NCI-H2029 (cell line): ENCODE measurements at places on chromosomes 16 and 17.

DNA sequence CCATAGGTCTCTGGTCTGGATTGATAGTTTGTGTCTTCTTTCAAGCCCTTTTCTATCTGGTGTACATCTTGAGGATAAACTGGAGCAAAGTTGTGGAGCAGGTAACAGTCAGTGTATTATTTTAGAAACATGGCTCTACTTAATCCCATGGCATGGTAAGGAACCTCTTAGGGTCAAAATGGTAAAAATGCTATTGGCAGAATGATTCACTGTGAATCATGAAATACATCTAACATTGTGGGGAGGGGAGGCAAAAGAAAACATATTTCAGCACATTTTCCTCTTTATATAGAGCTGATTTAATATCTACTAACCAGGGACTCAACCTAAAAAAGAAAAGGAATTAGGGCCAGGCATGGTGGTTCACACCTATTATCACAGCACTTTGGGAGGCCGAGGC, 17.9 kb upstream of the ALDH3A2 start:
- DNase-seq = no peak

- DNase-seq = no peak
These were observed 113.2 kb downstream of the SPECC1 start for GRCh38 chr17:20122254-20122879.

DNA sequence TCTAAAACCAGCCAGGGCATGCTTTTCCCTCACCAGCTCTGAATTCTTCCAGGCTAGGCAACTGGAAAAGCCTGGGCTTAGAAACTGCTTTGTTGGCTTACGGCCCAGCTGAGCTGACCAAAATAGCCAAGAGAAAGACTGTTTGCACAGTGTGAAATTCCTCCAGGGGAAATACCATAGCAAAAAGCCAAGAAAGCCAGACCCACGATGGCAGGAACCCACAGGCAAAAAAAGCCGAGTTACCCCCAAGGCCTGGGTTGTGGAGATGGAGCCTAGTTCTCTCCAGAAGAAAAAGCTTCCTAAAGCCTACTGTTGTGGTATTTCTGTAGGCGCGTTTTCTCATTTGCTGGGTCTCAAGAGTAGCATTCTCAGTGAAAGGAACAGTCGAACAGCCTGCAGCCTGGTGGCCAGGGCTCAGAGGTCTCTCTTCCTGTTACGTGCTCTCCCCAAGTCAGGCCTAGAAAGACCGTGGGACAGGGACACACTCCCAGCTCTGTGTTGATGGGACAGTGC, 9.2 kb downstream of the SP2 start:
- no peak for DNase-seq

GRCh38 chr16:71552698-71553503, 24.0 kb downstream of the TAT start:
- DNase-seq = no peak

DNA sequence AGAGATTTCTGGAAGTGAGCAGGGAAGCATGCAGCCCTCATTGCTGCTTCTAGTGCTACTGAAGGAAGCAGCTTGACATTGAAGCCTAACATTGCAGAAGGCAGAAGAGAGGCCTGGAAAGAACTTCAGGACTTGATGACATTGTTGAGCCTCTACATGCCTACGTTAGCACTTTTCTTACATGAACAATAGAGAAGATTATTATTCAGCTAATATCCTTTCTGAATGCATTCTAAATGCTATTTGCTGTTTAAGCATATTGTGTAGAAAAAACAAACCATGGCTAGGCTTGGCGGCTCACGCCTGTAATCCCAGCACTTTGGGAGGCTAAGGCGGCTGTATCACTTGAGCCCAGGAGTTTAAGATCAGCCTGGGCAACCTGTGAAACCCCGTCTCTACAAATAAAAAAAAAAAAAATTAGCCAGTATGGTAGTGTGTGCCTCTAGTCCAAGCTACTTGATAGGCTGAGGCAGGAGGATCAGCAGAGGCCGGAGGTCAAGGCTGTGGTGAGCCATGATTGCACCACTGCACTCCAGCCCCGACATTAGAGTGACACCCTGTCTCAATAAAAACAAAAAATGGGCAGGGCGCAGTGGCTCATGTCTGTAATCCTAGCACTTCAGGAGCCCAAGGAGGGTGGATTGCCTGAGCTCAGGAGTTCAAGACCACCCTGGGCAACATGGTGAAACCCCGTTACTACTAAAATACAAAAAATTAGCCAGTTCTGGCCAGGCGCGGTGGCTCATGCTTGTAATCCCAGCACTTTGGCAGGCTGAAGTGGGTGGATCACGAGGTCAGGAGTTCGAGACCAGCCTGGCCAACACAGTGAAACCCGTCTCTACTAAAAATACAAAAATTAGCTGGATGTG, 2.2 kb upstream of the AURKB start:
- no peak for DNase-seq

DNA sequence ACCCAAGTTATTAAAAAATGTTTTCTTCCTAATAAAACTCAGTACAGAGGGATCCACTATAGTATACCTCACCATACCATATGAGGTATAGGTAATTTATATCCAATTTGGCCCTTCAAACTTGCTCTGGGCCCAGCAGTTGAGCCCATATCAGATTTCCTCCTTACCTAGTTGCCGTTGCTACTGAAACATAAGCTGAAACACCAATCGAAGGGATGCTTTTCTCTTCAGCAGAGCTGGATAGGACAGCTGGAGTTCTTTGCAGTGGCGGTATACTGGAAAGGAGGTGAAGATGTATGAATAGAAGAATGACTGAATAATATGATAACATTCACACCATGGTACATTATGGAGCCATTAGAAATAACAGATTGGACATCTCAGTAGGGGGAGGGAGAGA, 42.7 kb downstream of the TNRC6C start:
- no peak for DNase-seq
